ENCODE measurements at places on chromosomes 12 and 14.

- DNase-seq, result peak; percentile 64
These were observed 68.4 kb downstream of the ANO6 start for GRCh38 chr12:45284096-45284901.

- DNase-seq, result peak; percentile 83
These were observed 108.6 kb upstream of the FLRT2 start for GRCh38 chr14:85421186-85421877.

GRCh38 chr12:112676507-112676906, 115.0 kb upstream of the RPH3A start:
- no peak for DNase-seq

GRCh38 chr12:50859621-50860310, 17.0 kb downstream of the TMPRSS12 start:
- DNase-seq, result no peak

DNA sequence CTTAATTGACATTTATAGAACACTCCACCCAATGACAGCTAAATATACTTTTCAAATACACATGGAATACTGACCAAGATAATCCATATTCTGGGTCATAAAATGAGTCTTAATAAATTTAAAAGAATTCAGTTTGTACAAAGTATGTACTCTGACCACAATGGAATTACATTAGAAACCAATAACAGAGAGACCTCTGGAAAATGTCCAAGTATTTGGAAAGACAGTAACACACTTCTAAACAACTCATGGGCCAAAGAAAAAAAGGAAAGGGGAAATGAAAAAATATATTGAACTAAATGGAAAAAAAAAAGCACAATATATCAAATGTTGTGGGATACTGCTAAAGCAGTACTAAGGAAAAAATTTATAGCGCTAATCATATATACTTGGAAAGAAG, 52.0 kb downstream of the CRACR2A start:
- DNase-seq, result no peak

GRCh38 chr14:76599141-76599540, 162.1 kb upstream of the VASH1 start:
- DNase-seq, result no peak

DNA sequence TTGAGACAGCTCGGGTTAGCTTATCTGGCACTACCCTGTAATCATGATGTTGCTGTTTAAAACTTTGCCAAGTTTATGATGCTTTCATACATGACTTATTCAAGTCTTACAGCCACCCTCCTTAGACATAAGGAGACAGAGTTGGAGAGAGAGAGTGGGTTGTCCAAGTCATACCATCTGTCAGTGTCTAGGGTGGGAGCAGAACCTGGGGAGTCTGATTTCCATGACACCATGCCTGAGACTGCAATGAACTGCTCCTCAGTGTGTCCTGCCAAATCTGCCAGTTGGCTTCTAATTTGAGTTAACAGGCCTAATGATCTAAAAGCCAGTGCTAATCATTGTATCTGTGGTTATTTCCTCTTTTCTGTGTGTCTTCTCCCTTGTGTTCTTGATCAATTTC, 43.7 kb upstream of the PHC1 start:
- DNase-seq, result no peak

- no peak for DNase-seq
These were observed 27.8 kb upstream of the BMAL2 start for GRCh38 chr12:27304856-27305255.

- DNase-seq, result no peak
These were observed 5.3 kb downstream of the ASB2 start for GRCh38 chr14:93970965-93971634.

- DNase-seq, result peak; percentile 11
These were observed 88.6 kb downstream of the R3HDM2 start for GRCh38 chr12:57342207-57342691.

GRCh38 chr12:11768233-11768965, 118.9 kb downstream of the ETV6 start:
- DNase-seq, result peak; percentile 30

GRCh38 chr12:111840807-111841206, 1.2 kb upstream of the MAPKAPK5 start:
- DNase-seq, result no peak

- no peak for DNase-seq
These were observed 193.6 kb downstream of the KSR2 start for GRCh38 chr12:117774941-117775775.

GRCh38 chr14:20760950-20761349, 7.3 kb upstream of the EDDM3B start:
- no peak for DNase-seq

DNA sequence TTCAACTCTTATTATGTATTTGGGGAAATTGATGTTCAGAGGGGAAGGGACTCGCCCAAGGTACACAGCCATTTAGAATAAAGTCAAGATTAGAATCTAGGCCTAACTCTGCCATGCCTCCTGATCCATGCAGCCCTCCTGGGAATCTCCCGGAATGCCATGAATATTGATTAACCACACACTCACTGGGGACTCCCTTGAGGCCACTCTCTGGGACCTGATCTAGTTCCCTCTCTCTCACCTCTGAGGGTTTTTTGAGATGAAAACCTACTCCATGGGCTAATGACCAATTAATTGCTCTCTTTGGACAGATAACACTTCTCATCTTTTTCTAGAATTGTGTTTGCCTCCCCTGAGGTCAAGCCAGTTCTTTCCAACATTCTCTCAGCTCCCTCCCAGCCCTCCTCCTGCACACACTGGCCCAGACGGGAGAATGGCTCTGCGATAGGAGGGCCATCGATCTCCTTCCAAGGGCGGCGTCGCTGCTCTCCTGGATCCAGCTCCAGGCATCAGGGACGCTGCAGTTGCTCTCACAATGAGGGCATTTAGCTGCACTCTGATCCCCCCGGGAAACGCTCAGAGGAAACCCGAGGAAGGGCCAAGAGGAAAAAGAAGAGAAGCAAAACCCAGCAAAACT, 22.6 kb downstream of the WSCD2 start:
- DNase-seq, result no peak

DNA sequence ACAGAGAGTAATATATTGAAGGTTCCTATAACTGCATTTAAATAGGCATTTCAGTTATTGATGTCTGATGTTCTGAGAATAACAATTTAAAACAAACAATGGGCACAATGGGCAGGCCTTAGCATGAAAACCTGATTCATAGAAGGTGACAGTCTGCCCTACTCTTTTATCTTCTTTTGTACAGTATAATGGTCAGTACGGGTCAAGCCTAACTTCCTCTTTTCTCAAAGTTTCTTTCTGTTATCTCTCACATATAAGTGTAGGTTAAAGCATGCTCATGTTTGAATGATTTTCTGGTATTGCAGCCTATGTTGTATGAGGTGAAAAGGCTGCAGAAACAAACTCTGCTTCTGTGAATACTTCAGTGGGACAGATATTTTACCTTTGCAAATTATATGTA, 14.2 kb downstream of the FKBP3 start:
- DNase-seq, result no peak

- DNase-seq, result no peak
These were observed 356.7 kb downstream of the ETNK1 start for GRCh38 chr12:22981711-22982110.

- DNase-seq, result no peak
These were observed 133.9 kb downstream of the TBX5 start for GRCh38 chr12:114272071-114272470.

- no peak for DNase-seq
These were observed 64.9 kb downstream of the SPRING1 start for GRCh38 chr12:116672842-116673516.

DNA sequence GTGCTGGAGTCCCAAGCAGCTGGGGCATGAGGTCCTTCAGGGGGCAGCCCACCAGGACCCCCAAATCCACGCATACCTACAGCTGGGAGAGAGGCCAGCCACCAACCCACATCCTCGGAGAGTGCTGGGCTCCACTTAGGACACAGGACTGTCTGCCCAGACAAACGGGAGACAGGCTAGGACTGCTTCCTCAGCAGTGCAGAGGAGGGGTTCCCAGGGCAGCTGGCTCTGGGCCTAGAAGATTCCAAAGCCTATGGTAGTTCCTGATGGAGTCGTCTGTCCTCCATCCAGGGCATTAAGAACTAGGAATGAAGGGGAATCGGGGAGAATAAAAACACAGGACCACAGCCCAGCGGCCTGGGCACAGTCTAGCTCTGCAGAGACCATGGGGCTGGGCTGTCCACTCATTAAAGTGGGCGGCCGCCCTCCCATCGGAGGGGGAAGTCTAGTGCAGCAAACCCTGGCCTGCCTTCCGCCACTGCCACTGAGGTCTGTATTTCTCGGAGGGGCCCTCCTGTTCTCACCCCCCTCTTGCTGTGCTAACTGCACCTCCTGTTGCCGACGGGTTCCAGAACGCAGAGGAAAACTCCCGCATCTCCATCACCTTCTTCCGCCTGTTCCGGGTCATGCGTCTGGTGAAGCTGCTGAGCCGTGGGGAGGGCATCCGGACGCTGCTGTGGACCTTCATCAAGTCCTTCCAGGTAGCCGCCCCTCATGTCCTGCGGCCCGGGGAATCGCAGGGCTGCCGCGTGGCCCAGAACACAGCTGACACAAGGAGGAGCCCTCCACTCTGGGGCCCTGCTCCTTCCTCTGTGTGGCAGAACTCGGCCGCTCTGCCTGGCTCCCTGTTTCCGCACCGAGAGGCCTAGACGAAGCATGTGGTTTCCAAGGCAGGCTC, 143.5 kb upstream of the FKBP4 start:
- DNase-seq, result no peak

DNA sequence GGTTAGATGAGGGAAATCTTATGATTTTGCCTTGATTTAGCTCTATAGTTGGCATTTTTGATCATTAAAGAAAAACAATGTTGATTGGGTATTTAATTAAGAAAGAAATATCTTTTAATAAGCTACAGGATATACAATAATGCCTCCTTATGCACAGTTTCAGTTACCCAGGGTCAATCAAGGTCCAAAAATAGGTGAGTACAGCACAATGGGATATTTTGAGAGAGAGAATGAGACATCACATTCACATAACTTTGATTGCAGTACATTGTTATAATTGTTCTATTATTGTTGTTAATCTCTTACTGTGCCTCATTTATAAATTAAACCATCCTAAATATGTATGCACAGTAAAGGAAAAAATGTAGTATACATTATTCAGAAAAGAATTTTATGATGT, 102.2 kb downstream of the MYF5 start:
- no peak for DNase-seq

- DNase-seq, result no peak
These were observed 1028.9 kb upstream of the TMEM132C start for GRCh38 chr12:127238107-127238506.

DNA sequence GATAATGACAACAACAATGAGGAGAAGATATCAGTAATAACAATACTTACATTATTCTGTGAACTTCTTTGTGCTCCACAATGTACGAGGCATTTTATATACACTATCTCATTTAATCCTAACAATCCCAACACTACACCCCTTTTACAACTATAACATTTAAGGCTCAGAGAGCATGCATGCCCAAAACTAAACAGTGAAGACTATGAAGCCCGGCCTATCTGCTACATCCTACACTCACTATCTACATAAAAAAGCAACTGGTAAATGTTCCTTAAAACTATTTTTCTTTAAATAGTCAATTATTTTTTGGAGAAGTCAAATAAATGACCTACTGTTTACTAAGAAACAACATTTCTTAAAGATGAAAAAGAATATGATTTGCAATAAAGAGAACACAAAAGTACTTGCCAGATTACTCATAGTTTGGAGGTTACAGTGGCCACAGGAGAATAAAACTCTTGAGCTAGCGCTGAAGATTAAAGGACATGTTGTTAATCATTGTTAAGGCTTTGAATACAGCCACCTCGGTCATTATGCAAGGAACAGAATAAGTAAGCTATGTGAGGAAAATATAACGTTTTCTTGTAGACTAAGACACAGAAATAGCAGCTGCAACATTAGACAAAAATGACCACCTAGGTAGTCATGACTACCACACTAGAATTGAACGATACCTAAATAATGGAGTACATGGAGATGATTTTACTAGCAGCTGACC, 56.7 kb downstream of the EPS8 start:
- DNase-seq, result peak; percentile 85

DNA sequence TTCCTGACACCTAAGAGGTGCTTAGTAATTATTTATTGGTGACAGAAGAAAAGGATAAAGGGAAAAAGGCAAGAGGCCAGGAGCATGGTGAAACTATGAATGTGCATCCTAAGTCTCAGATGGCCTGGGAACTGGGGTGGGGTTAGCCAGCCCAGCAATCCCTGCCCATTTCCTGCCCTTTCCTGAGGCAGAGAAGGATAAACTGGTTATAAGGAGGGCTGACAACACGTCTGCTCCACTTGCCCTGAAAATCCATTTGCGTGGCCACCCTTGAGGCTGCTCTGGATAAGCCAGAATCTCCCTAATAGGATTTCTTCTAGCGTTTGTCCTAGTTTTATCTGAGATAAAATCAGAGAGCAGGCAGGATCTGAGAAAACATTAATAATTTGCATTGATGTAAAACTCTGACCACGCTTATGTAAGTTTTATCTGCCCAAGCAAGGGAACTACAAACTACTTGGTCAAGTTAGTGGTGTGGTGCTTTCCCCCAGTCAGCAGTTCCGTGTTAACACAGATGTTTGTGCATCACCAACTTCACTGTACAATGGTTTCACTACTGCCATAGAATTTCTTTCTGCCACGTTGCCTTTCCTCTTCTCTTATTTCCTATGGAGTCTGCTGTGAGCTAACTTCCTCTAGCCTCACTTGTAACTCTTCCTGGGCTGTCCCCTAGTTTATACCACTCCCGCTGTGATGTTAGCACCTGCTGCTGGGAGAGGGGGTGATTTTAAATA, 392.7 kb downstream of the RPS29 start:
- DNase-seq, result no peak

GRCh38 chr14:47040550-47040949, 389.0 kb upstream of the RPL10L start:
- peak; percentile 13 for DNase-seq

GRCh38 chr14:70988452-70988851, 81.2 kb downstream of the PCNX1 start:
- no peak for DNase-seq

GRCh38 chr12:128467882-128468281, 200.9 kb downstream of the TMEM132C start:
- no peak for DNase-seq

GRCh38 chr12:118536306-118536906, 160.1 kb downstream of the SUDS3 start:
- DNase-seq, result no peak

DNA sequence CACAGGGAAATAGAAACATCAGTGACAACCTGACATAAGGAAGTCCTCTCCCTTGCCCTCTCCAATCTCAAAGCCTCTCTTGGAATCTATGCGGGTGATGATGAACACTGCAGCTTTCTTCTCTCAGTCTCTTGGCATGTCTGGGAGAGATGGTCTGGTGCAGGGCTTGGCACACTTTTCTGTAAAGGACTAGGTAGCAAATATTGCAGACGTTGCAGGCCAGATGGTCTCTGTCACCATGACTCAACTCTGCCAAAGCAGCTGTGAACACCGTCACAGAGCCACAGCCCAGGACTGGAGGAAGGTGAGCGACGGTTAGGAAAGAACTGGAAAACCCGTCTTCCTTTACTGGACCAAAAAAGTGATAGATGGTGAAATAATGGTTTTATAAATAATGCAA, 591.0 kb upstream of the TMEM132C start:
- no peak for DNase-seq
